ENCODE measurements at places on chromosomes 6 and 20. TPM values are rescaled to one million over a fixed set of nuclear protein-coding genes. Genes with fewer than 3 reads are reported as not detected.

Gene YTHDF1
- 28.7 TPM for total RNA-seq

Gene MAP7
- 8.4 TPM for total RNA-seq

Gene TAF4
- 4.3 TPM for total RNA-seq

DNA sequence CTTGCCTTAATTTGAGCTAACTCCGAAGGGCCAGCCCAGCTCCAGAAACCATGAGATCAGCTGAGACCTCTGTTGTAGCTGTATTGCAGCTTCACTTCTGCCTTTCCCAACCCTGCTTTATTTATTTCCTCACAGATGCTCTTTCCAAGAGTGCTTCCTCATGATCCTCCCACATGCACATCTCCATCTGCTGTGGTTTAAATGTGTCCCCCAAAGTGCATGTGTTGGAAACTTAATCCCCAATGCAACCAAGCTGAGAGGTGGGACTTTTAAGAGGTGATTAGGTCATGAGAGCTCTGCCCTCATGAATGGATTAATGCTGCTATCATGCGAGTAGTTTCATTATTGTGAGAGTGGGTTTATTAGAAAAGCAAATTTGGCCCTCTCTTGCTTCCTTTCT, 164.4 kb upstream of the TAB2 start:
- ATAC-seq, result no peak

DNA sequence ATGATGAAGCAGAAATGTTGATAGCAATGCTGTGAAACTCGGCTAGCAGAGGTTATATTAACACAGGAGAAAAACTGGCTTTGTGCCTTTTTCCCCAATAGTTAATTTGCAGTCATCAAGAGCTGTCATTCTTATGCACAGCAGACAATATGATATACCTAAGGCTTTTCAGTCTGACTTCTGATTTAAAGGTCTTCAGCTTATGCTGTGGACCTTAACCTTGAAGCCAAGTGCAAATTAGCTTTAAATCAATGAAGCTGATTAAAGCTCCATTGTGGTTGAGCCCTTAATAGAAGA, 171.6 kb upstream of the ID4 start:
- peak; percentile 54 for ATAC-seq

DNA sequence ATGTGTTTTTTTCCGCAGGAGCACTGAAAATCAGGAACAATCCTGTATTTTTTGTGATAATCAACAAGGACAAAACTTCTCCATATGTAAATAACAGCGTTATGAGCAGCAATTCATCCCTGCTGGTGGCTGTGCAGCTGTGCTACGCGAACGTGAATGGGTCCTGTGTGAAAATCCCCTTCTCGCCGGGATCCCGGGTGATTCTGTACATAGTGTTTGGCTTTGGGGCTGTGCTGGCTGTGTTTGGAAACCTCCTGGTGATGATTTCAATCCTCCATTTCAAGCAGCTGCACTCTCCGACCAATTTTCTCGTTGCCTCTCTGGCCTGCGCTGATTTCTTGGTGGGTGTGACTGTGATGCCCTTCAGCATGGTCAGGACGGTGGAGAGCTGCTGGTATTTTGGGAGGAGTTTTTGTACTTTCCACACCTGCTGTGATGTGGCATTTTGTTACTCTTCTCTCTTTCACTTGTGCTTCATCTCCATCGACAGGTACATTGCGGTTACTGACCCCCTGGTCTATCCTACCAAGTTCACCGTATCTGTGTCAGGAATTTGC, at the start of gene TAAR6:
TAAR6 (plus strand) TSS at position 102 of the 557 bp plus-strand sequence; CDS start at position 102, 0 bp downstream.
- no peak for ATAC-seq
